Erythroblast (primary cell): ENCODE measurements at places on chromosomes 16 and 17.
A peak's percentile ranks its signal among the peaks of the same experiment; 100 is the strongest.

GRCh38 chr17:28346746-28347246 lies 10.5 kb downstream of the POLDIP2 start:
- DNase-seq: peak; percentile 26

- DNase-seq: no peak
Measured at GRCh38 chr16:53453928-53454327, 19.7 kb downstream of the RBL2 start.

DNA sequence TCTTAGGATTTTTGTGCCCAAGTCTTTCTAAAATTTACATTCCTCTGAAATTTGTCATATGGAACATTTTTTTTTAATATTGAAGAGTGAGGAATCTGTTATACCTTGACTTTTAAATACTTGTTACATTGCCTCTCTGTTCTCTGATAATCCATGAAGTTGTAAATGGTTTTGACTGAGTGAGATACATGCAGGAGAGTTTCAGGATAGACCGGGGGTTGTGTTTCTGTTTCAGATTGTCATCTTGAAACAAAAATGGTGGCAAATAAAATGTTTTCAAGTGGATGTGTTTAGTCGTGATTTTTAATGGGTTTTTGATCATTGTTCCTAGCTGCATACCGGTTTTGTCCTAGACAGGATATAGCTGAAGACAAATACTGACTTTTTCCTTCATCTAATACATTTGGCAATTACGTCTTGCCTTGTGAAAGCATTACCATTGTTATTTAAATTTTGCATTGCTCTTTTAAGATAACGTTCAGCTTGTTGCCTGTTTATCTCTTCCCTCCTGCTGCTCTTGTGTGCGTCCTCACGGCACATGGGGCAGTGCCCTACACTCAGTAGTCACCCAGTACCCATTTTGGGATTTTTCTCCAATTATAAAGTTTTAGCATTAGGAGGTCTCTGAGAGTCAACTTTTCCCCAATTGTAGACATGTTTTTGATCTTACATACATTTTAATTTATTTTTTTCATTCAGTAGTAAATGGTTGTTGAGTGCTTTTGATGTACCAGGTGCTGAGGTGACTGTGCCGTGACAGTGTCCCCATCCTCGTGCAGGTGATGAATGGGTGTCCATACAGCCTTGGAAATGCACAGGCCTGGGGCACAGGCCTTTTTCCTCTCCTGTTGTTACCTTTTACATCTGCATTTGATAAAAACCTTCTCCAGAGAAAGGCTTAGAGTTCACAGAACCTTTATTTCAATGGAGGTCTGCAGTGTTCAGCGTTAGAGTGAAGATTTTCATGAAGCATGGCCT lies 169.9 kb downstream of the MSI2 start:
- DNase-seq: peak; percentile 12

- no peak for DNase-seq
Measured at GRCh38 chr17:7548585-7549400, at the start of gene TNFSF12. TNFSF12 (plus strand) TSS chr17:7549058; CDS start chr17:7549154, 96 bp downstream.

- DNase-seq: no peak
Measured at GRCh38 chr17:78668847-78669246, 91.7 kb upstream of the DNAH17 start.

DNA sequence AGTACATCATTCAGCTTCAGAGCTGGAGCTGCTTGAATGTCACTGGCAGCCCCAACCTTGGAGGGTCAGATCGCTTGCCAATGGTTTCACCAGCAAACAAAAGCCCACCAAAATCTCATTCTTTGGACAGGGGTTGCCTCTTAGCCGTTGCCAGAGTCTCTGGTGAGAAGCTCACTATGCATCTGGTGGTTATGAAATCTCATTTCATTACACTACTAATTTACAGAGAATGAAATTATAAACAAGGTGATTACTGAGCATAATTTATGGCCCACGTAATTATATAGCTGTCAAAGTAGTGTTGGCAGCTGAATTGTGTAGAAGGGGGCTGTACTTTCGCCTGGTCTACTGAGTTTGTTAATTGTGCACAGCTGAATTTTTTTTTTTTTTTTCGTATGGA lies 688.9 kb upstream of the KIF2B start:
- DNase-seq: no peak

- DNase-seq: peak; percentile 74
Measured at GRCh38 chr16:2194852-2195321, 1.5 kb downstream of the CASKIN1 start.

GRCh38 chr17:81090361-81091136 lies 55.6 kb downstream of the BAIAP2 start:
- DNase-seq: peak; percentile 87

GRCh38 chr16:31063495-31063842 lies 10.6 kb downstream of the ZNF668 start:
- no peak for DNase-seq
